Esophagus mucosa (tissue), 1 donor: ENCODE measurements at places on chromosomes 1 and 21. TPM values are rescaled to one million over a fixed set of nuclear protein-coding genes. Genes with fewer than 3 reads are reported as not detected.

The GBP7 gene
- not detected for total RNA-seq

The AURKAIP1 gene
- 117 TPM for total RNA-seq

The CRB1 gene
- total RNA-seq = not detected

The PLA2G2D gene
- 0.20 TPM for total RNA-seq
